Dorsolateral prefrontal cortex (tissue), 122 donors: ENCODE measurements at places on chromosomes 2 and 18. TPM values are rescaled to one million over a fixed set of nuclear protein-coding genes. Genes with fewer than 3 reads are reported as not detected.

Gene RBFA
- total RNA-seq: 26.6 TPM

GRCh38 chr2:238838786-238839327 is 9.0 kb upstream of the TWIST2 start:
- DNase-seq: no peak

- DNase-seq: no peak
Measured at GRCh38 chr2:235478609-235479008, 15.2 kb upstream of the AGAP1 start.

Gene PLGLB1
- total RNA-seq: 25.6 TPM

- DNase-seq: no peak
Measured at GRCh38 chr2:6986301-6986911, 69.2 kb downstream of the RNF144A start.

DNA sequence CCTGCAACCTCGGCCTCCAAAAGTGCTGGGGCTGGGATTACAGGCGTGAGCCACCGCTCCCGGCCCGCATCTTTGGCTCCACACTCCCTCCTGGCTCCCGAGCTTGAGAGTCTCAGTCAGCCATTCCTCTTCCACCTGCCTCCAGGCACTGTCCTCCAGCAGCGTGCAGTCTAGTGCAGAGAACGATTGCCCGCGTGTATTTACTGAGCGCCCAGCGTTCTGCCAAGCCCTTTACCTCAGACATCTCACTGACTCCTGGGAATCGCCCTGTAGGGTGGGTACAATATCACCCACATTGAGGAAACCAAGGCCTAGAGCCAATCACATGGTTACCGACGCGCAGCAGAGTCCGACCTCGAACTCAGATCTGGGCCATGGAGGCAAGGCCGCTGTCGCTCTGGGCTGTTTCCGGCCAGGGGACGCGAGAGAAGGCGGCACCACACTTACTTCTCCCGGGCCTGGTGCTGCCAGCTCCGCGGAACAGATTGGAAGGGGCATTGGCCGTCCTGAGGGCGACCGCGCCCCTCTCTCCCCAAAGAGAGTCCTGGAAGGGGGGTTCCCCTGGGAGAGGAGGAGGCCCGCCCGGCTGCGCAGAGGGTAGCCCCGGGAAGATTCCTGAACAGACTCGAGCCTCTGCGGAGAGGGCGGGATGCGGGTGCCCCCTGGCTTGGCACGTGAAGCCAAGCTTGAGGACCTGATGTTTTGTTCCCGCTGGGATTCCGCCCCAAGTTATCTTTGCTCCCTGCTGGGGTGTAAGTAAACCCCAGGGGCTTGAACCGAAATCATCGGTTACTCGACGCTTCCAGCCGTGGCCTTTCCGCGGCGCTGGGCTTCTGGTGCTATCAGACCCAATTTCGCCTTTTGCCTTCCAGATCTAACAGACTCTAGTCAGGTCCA is 5.2 kb upstream of the DLX2 start:
- no peak for DNase-seq

DNA sequence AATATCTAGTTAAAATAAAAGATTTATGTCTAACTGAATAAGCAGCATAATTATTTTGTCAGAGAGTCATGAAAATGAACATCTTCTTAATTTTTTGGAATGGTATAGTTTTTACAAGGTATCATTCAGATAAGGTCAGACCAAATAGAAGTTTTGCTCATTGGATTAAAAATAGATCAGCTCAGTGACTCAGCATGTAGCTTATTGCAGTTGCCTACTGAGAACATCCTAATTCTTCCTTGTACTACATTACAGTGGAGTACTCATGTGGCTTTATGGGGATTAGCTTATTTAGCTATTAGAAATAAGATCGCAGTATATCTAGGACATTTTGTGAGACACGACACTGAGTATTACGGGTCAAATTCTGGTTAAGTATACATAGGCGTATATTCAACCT is 38.2 kb upstream of the PPM1B start:
- DNase-seq: no peak

DNA sequence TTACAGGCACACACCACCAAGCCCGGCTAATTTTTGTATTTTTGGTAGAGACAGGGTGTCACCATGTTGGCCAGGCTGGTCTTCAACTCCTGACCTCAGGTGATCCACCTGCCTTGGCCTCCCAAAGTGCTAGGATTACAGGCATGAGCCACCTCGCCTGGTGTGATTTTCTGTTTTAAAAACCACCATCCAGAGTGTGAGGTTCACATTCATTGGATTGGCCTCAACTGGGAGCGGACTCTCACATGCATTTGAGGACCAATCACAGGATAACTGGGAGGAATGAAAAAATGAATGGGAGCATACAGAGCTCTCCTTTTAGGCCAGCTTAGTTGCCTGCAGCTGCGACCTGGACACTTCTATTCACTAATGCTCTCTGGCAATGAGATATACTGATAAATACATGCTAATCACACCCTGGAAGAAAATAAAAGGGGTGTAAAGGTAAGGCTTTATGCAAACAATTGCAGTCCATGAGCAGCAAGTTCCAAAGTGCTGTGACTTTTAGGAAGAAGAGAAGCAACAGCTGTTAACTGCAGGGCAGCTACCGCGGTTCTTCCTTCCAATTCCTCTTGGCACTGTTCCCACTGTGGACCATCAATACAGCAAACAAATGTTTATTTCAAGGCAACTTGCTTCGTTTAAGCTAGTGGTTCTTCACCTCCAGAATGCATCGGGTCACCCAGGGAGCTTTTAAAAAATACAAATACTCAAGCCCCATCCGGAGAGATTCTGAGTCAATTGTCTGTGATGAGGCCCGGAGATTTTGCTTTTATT is 49.5 kb upstream of the FZD5 start:
- DNase-seq: no peak

GRCh38 chr2:26020231-26020640 is 13.6 kb upstream of the RAB10 start:
- DNase-seq: no peak

DNA sequence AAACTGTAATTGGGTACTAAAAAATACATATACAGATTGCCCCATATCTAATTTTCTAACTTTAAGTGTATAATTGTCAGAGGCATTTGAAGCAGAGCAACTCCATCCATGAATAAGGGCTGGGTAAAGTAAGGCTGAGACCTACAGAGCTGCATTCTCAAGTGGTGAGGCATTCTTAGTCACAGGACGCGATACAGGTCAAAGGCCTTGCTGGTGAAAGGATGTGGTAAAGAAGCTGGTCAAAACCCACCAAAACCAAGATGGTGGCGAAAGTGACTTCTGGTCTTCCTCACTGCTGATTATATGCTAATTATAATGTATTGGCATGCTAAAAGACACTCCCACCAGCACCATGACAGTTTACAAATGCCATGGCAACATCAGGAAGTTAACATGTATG is 50.0 kb downstream of the SLC8A1 start:
- DNase-seq: no peak

- DNase-seq: no peak
Measured at GRCh38 chr2:161031511-161031910, 128.7 kb upstream of the TANK start.

Gene OTOF
- 3.4 TPM for total RNA-seq
